ENCODE measurements at places on chromosomes 5 and 9.

DNA sequence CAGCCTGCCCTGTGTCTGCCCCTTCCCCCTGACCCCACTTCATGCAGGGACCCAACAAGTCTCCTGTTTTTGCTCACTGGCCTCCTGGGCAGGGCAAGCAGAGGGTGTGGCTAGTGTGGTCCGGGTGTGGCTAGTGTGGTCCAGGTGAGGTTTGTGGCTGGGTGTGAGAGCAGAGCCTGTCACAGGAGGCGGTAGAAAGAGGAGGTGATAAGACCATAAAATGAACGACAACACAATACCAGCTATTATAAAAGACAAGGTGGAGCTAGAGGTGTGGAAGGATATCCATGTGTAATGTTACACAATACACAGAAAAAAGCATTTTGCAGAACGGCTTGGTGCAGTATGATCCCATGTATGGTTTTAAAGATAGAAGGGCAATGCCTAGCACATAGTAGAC is 23.3 kb downstream of the SPRY4 start:
- DNase-seq = no peak

DNA sequence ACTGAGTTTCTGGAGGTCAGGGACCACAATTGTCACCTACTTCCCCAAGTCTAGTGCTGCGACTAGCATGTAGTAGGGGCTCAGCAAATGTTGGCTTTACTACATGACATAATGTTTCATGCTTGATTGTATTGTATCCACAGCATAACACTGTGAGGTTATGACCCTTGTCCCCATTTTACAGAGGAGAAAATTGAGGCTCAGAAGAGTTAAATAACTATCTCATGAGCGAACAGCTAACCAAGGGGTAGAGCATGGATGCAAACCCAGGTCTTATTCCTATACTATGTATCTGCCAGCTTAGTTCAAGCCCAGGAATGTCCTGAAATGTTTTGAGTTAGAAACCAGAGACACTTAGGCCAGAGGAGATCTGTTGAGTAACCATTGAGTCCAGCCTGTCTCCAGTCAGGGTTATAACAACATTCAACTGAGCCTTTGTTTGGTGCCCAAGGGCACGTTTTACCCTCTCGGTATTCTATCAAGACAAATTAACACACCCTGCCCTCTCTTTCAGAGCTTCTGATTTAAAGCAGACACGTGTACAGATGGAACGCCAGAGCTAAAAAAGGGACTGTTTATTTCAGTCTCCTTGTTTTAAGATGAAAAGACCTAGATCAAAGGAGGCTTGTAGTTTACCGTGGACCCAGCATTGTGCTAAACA is 16.5 kb downstream of the ANGPTL2 start:
- DNase-seq = no peak

DNA sequence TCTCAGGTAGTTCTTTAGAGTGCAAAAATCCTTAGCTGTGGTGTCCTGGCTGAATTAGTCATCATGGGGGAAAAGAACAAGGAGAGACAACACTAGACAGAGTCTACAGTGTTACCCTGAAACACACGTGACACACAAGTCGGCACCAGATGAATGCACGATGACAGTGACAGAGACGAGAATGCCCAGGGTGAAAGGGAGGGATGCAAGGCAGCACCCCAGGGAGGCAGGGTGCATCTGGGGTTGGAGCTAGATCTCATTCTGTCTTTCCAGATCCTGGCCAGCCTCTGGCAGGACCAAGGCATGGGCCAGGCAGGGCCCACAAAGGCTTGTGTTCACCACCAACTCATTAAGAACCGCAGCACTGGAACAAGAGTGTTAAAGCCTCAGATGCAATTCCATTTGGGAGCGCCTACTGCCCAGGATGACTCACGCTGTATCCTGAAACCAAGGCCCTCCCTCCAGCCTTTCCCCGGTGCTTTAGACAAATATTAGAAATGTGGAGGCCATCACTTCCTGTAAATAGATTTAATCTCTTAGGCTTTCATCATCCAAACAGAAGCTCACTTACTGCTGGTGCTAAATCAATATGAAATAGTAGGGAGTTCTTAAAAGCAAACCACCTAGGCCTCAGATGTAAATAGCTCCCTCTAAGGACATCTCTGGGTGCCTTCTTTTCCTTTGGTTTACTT is 56.1 kb downstream of the IRX2 start:
- DNase-seq = no peak

DNA sequence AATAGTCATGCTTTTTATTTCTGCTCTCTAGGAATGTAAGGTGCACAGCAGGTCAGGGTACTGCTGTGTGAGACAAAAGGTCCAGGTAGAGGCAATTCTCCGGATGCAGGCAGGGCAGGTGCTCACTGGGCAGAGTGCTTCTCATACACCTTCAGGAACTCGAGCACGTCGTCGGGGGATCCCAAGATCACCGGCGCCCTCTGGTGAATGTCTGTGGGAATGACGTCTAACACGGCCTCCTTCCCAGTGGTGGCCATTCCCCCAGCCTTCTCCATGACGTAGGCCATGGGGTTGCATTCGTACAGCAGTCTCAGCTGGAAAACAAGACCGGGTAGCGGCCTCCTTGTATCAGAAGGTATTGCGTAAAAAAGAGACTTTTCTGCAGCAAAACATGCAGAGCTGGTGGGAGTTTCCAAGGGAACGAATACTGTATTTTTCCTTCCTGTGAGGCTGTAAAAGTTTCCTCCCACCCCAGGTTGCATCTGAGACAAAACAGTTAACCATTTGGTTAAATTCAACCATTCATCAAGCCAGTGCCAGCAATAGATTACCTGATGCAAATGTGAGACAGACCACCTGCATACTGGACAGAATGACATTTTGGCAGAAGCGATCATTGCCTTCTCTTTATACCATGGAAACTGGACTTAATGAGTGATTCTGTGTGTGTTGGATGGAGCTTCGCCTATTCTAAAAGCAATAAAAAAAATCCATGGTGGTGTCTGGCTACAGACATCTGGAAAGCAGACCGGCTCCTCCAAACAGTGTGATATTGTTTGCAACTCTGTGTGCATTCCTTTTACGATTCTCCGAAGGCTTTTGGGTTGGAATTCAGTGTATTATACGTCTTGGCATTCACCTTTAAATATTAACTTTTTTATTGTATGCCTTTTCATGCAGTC is 9.9 kb upstream of the FBP2 start:
- DNase-seq = no peak

DNA sequence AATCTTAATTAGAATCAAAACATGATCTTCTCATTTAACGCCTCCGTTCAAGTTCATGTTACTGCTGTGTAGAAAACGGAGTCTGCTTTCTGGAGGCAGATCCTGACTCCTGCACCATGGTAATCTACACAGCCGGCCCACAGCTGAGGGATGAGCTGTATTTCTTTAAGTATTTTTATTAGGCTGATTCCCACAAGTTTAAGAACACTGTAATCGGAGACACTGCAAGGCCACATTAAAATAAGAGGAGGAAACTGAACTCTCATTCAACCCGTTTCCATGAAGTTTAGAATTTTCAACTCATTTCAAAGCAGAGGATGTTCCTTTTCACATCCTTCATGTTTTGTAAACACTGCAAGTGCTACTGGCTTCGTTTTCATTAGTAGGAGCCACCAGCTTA is 372.2 kb downstream of the NFIB start:
- no peak for DNase-seq

GRCh38 chr5:155929112-155929511 is 397.9 kb upstream of the SGCD start:
- no peak for DNase-seq

DNA sequence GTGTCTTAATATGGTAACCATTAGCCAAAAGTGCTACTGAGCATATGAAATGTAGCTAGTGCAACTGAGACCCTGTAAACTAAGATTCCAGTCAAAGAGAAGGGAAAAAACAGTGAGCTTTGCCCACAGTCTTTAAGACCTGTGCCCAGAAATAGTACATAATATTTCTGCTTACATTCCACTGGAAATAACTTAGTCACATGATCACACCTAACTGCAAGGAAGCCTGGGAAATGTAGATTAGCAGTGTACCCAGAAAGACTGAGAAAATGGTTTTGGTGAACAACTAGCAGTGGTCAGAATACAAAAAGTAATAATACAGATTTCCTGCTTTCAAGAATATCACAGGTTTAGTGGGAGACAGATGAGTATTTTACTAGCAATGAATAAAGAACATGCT is 2.5 kb upstream of the CPLANE1 start:
- no peak for DNase-seq

- no peak for DNase-seq
Measured at GRCh38 chr9:133485531-133486260, 6.8 kb upstream of the SLC2A6 start.

- no peak for DNase-seq
Measured at GRCh38 chr9:135198586-135199285, 111.3 kb downstream of the OLFM1 start.

DNA sequence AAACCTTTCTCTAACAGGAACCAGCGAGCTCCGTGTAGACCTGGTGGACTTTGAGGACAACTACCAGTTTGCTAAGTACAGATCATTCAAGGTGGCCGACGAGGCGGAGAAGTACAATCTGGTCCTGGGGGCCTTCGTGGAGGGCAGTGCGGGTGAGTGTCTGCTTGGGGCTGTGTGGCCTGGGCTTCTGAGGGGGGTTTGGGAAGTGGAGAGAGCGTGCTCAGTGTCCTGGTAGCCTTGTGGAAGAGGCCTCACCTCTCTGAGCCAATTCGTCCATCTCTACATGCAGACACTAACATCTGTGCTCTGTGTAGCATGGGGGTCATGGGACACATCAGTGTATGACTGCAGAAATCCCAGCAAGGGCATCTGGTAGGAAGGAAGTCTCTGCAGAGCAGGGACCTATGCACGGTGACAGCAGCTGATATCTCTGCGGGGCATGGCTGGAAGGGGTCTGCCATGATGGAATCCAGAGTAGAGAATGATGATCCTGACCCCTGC is 5.9 kb downstream of the FCN2 start:
- no peak for DNase-seq

- no peak for DNase-seq
Measured at GRCh38 chr9:31210978-31211570, 1173.4 kb upstream of the ACO1 start.

- DNase-seq = no peak
Measured at GRCh38 chr5:6333182-6333905, 45.0 kb downstream of the MED10 start.

DNA sequence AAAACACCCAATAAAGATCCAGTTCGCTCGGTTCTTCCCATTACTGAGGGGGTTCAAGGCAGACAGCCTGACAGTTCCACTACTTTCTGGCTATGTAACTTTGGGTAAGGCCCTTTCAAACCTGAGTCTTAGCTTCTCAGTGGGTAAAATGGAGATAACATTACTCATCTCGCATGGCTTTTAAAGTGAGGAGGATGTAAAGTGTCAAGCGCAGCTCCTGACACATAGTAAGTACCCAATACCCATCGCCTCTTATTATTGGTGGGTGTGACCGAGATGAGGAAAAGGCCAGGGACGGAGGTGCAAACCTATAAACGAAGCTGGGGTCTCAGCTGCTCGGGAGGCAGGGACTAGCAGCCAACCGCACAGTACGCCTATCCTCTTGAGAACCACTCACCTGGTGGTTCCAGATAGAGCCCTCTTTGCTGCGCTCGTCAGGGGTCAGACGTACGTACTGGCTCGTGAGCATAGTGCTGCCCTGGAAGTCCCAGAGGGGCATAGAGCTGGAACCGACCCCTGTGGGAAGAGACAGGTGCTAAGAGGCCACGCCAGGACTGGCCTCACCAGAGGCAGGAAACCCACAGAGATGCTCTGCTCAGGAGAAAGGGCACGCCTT is 584 bp downstream of the LMAN2 start:
- DNase-seq = no peak

Data from esophagus squamous epithelium (tissue), 5 donors.